B cell (primary cell): ENCODE measurements at places on chromosomes 4 and X. TPM values are rescaled to one million over a fixed set of nuclear protein-coding genes. Genes with fewer than 3 reads are reported as not detected.

GRCh38 chrX:17164941-17165340 is 210.1 kb upstream of the NHS start:
- no peaks in the 10 kb centered on the region for H3K36me3 ChIP-seq
- H3K27ac ChIP-seq = no peak overlapping the region
- no peak overlapping the region for H3K4me3 ChIP-seq
- no peak for DNase-seq
- no peaks in the 10 kb centered on the region for H3K27me3 ChIP-seq

GRCh38 chr4:15376594-15376993 is 51.2 kb upstream of the C1QTNF7 start:
- H3K4me3 ChIP-seq = no peak overlapping the region
- H3K4me1 ChIP-seq = peaks cover 18% of the 10 kb centered on the region
- no peaks in the 10 kb centered on the region for H3K36me3 ChIP-seq
- H3K27ac ChIP-seq = peak overlapping the region; percentile 82

GRCh38 chrX:124238268-124238667 is 94.2 kb upstream of the TEX13D start:
- no peaks in the 10 kb centered on the region for H3K4me1 ChIP-seq
- no peaks in the 10 kb centered on the region for H3K36me3 ChIP-seq
- H3K27me3 ChIP-seq = no peaks in the 10 kb centered on the region
- no peak overlapping the region for H3K4me3 ChIP-seq

GRCh38 chr4:59553721-59554091 is 1646.4 kb upstream of the ADGRL3 start:
- H3K27me3 ChIP-seq = no peaks in the 10 kb centered on the region
- no peaks in the 10 kb centered on the region for H3K36me3 ChIP-seq
- H3K27ac ChIP-seq = no peak overlapping the region
- no peak for DNase-seq
- peak overlapping the region; percentile 20 for H3K4me3 ChIP-seq

- H3K4me3 ChIP-seq = no peak overlapping the region
- H3K27ac ChIP-seq = no peak overlapping the region
- H3K4me1 ChIP-seq = no peaks in the 10 kb centered on the region
- H3K27me3 ChIP-seq = no peaks in the 10 kb centered on the region
- no peaks in the 10 kb centered on the region for H3K36me3 ChIP-seq
These were observed 150.5 kb downstream of the ARSF start for GRCh38 chrX:3191796-3192195.

The FAM184B gene
- total RNA-seq = not detected in 2 replicates

The PCYT1B gene
- not detected in 2 replicates for total RNA-seq

DNA sequence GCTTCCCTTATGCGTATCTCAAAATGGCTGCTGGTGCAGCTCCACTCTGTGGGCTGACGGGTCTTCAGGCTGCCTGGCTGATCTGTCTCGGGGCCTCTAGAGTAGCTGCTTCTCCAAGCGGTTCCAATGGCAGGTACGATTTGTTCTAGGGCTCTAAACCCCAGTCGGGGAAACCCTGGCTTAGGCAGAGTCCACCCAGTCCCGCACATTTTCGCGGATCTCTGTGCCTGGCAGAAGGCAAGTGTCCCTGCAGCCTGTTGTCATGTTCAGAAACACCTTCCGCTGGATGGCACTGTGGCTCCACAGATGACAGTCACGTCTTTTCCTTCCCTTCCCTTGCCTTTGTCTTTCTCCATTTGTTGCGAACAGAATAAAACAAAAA is 54.4 kb downstream of the NBDY start:
- no peaks in the 10 kb centered on the region for H3K27me3 ChIP-seq
- no peaks in the 10 kb centered on the region for H3K36me3 ChIP-seq
- no peak overlapping the region for H3K27ac ChIP-seq
- H3K4me3 ChIP-seq = no peak overlapping the region

- H3K4me1 ChIP-seq = peaks cover 12% of the 10 kb centered on the region
- no peak overlapping the region for H3K4me3 ChIP-seq
- no peaks in the 10 kb centered on the region for H3K36me3 ChIP-seq
- H3K27ac ChIP-seq = no peak overlapping the region
- DNase-seq = no peak
These were observed 106.4 kb downstream of the RTL5 start for GRCh38 chrX:72025236-72025770.

The F9 gene
- not detected in 2 replicates for total RNA-seq

The TFE3 gene
- 38.9 and 42.1 TPM in 2 replicates for total RNA-seq

- no peak overlapping the region for H3K27ac ChIP-seq
- H3K36me3 ChIP-seq = peaks cover 3% of the 10 kb centered on the region
- DNase-seq = no peak
- H3K4me3 ChIP-seq = no peak overlapping the region
These were observed 37.1 kb upstream of the SLC2A9 start for GRCh38 chr4:10058371-10058770.

The CXCL9 gene
- not detected in 2 replicates for total RNA-seq

GRCh38 chr4:32564626-32565025 is 1844.5 kb downstream of the PCDH7 start:
- H3K27me3 ChIP-seq = no peaks in the 10 kb centered on the region
- no peak for DNase-seq
- H3K27ac ChIP-seq = no peak overlapping the region
- peaks cover 5% of the 10 kb centered on the region for H3K4me1 ChIP-seq
- no peaks in the 10 kb centered on the region for H3K36me3 ChIP-seq

GRCh38 chr4:42172128-42172790 is 19.8 kb upstream of the BEND4 start:
- DNase-seq = no peak
- no peaks in the 10 kb centered on the region for H3K36me3 ChIP-seq
- H3K27ac ChIP-seq = no peak overlapping the region
- H3K4me1 ChIP-seq = peaks cover 9% of the 10 kb centered on the region
- no peaks in the 10 kb centered on the region for H3K27me3 ChIP-seq

The NHSL2 gene
- 1.7 and 3.3 TPM in 2 replicates for total RNA-seq

- peaks cover 53% of the 10 kb centered on the region for H3K4me1 ChIP-seq
- no peak overlapping the region for H3K4me3 ChIP-seq
- H3K27ac ChIP-seq = peak overlapping the region; percentile 57
- H3K36me3 ChIP-seq = peaks cover 72% of the 10 kb centered on the region
- DNase-seq = peak; percentile 48
These were observed 64.2 kb downstream of the IRF2 start for GRCh38 chr4:184409911-184410692.

DNA sequence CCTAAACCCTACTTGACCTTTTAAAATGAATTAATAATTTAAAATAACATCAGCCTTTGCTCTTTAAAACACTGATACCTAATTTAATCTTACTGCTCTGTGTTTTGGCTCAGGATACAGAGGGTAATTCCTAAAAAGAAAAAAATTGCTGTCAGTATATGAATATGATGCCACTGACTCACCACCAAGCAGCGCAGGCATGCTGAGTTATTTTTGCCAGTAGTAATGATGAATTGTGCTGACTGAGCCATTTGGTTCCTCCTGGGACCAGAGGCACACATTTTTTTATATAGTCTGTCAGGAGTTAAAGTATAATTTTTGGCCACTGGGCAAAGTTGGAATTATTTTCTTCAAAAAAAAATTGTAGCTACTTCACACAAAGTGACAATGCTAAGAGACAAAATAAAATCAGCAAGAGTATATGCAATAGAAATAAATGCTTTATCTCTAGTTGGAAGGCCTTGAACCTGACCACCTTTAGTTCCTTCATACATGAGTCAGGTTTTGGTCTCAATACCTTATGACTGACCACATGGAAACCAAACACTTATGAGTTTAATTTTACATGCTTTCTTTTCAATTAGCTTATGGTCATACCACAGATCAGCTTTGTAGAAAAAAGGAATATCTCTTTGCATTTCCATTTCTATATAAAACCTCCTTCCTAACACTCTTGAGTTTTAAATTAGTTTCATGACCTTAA is 115.1 kb downstream of the PPP3CA start:
- no peak overlapping the region for H3K27ac ChIP-seq
- H3K27me3 ChIP-seq = no peaks in the 10 kb centered on the region
- H3K4me3 ChIP-seq = no peak overlapping the region
- no peak for DNase-seq
- no peaks in the 10 kb centered on the region for H3K36me3 ChIP-seq
- peaks cover 21% of the 10 kb centered on the region for H3K4me1 ChIP-seq

DNA sequence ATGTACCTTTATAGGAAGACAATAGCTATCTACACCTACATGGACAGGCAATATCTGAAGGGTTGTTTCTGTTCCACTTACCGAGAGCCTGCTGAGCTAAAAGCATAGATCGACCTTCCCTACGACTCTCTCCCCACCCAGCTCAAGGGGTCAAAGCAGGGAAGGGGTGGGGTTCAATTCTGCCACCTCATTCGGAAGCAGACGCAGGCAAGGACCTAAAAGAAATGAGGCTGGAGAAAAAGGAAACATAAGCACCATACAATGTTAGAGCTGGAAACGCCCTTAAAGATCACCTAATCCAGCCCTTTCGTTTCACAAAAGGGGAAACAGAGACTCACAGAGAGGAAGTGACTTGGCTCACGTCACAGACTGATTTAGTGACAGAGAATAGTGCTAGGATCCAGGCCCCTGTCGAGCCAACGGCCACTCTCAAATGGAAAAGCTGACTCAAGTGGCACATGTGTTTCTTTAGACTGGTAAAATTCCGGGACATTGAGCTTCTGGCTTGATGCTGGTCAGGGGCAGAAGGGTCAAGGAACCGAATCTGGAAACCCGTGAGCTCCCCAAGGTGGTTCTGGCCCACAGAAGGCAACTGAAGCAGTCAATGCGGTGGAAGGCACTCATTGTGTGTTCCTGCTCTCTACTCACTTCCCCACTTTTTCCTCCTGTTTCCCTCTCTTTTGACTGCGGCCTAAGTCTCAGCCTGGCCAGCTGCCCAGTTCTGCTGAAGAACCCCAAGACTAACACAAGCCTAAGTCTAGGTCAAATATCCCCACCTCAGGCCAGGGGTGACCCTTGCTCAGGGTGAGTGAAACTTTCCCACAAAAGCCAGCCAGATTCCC is 7.5 kb downstream of the SEPTIN6 start:
- peak overlapping the region; percentile 29 for H3K4me3 ChIP-seq
- H3K36me3 ChIP-seq = no peaks in the 10 kb centered on the region
- H3K4me1 ChIP-seq = peaks cover 97% of the 10 kb centered on the region
- no peaks in the 10 kb centered on the region for H3K27me3 ChIP-seq

- no peak for DNase-seq
- H3K4me1 ChIP-seq = peaks cover 34% of the 10 kb centered on the region
- H3K27me3 ChIP-seq = no peaks in the 10 kb centered on the region
- H3K4me3 ChIP-seq = no peak overlapping the region
- H3K36me3 ChIP-seq = no peaks in the 10 kb centered on the region
These were observed 617 bp upstream of the GPR34 start for GRCh38 chrX:41688156-41688555.

- no peaks in the 10 kb centered on the region for H3K27me3 ChIP-seq
- H3K4me3 ChIP-seq = no peak overlapping the region
- H3K4me1 ChIP-seq = no peaks in the 10 kb centered on the region
- DNase-seq = no peak
- no peak overlapping the region for H3K27ac ChIP-seq
- H3K36me3 ChIP-seq = no peaks in the 10 kb centered on the region
These were observed 51.9 kb downstream of the CPZ start for GRCh38 chr4:8644461-8644891.

The ASB9 gene
- total RNA-seq = not detected in 2 replicates

GRCh38 chr4:15035159-15035558 is 32.9 kb downstream of the CPEB2 start:
- peaks cover 14% of the 10 kb centered on the region for H3K36me3 ChIP-seq
- H3K4me3 ChIP-seq = no peak overlapping the region
- H3K4me1 ChIP-seq = no peaks in the 10 kb centered on the region
- no peak for DNase-seq

DNA sequence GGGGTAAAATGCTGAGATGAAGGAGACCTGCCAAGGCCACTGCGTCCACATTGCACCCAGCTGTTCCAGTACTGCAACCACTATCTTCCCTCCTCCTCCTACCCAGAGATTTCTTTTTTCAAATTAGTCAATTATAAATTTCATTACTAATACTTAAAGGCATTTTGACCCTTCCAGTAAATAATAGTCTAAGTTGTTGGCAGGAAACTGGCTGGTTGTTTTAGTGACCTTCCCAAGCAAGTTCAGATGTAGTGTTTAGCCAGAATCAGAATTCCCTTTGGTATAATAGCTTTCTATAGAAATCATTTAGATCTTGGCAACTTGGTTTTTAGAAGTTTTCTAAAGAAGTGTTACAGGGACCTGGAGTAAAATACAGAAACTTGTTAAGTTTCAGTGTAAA is 66.0 kb downstream of the AASDH start:
- DNase-seq = no peak
- no peaks in the 10 kb centered on the region for H3K4me1 ChIP-seq
- H3K4me3 ChIP-seq = no peak overlapping the region

The FMR1NB gene
- not detected in 2 replicates for total RNA-seq

- no peaks in the 10 kb centered on the region for H3K27me3 ChIP-seq
- H3K4me1 ChIP-seq = no peaks in the 10 kb centered on the region
- H3K36me3 ChIP-seq = no peaks in the 10 kb centered on the region
- DNase-seq = no peak
These were observed 63.9 kb upstream of the PSAPL1 start for GRCh38 chr4:7498446-7499200.

The SRPK3 gene
- not detected in 2 replicates for total RNA-seq

DNA sequence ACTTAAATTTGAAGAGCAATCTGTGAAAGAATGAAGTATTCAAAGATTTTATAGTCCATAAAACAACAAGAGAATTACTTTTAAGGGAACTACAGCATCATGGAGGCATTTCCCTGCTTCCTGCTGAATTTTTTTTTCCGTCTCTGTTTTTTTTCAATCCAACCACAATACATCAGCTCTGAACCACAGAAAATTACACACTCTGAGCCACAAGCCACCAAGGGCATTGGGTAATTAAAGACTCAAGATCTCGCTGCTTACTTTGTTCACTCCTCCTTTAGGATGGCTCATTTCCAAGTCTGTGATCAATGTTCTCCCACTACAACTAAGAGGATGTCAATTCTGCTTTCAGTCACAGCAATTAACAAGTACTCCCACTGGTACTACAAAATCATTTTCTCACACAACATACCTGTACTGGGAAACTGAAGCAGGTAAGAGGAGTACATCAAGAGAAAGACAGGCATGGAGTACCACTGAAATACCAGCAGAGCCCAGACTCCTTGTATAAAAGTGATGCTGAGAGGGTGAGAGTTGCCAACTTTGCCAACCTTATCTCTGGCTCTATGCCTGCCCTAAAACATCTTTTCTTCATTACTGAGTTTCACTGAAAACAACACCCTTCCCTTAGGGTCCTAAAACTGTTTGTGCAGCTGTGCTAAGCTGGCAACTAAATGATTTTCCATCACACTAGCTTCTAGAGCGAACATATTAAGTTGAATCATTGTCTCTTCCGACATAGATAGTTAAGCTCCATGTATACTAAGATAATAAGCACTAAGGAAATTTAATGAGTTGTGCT is 105.8 kb upstream of the MAGEB18 start:
- DNase-seq = no peak
- H3K27ac ChIP-seq = no peak overlapping the region
- H3K36me3 ChIP-seq = no peaks in the 10 kb centered on the region
- no peaks in the 10 kb centered on the region for H3K27me3 ChIP-seq
- H3K4me3 ChIP-seq = no peak overlapping the region

DNA sequence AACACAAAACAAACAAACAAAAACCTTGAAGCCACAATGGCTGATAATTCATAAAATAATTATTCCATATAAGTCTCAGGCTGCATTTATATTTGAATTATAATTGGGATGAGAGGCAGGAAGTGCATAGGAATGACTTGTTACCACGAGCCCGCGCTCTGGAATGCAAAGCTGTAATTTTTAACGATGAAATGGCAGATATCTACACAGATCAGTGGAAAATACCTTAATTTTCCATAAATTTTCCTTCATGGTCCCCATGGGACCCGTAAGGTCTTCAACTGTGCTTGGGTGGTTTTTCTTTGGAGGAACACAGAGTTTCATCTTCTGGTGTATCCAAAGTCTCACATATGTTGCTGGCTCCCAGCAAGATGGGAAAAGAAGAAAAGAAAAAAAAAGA is 226.8 kb downstream of the SHOX start:
- H3K36me3 ChIP-seq = no peaks in the 10 kb centered on the region
- H3K27ac ChIP-seq = no peak overlapping the region
- H3K4me3 ChIP-seq = no peak overlapping the region
- no peaks in the 10 kb centered on the region for H3K4me1 ChIP-seq
- DNase-seq = no peak
- no peaks in the 10 kb centered on the region for H3K27me3 ChIP-seq
